NCI-H82 (cell line): ENCODE measurements at places on chromosomes 11 and 22.

GRCh38 chr11:103364687-103365086 lies 255.5 kb downstream of the DYNC2H1 start:
- DNase-seq, result no peak

- no peak for DNase-seq
These were observed 12.9 kb downstream of the ABTB2 start for GRCh38 chr11:34344768-34345539.

DNA sequence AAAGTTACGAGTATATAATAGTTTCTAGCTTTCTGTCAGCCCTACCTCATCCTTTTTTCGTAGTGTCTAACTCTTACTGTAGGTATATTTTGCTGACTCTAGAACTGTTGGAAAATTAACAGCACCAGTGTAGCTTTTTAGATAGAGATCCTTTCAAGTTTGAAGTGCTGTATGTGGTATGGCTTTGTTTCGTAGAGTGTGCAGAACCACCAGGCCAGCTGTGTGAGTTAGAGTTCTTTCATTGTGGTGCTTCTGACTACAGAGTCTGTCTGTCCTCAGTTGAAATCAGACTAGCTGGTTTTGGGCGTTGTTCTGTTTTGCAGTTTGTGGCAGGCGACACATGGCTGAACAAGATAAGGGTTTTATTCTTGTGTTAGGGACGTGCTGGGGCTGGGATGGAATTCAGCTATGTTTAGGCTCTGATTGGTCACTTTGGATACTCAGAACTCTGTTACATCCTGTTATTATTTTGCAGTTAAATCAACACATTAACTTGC lies 3.2 kb downstream of the ARHGEF12 start:
- DNase-seq, result peak; percentile 12

GRCh38 chr11:115848080-115848479 lies 343.9 kb upstream of the CADM1 start:
- peak; percentile 5 for DNase-seq

GRCh38 chr22:28903729-28904128 lies 20.4 kb downstream of the ZNRF3 start:
- DNase-seq, result no peak

DNA sequence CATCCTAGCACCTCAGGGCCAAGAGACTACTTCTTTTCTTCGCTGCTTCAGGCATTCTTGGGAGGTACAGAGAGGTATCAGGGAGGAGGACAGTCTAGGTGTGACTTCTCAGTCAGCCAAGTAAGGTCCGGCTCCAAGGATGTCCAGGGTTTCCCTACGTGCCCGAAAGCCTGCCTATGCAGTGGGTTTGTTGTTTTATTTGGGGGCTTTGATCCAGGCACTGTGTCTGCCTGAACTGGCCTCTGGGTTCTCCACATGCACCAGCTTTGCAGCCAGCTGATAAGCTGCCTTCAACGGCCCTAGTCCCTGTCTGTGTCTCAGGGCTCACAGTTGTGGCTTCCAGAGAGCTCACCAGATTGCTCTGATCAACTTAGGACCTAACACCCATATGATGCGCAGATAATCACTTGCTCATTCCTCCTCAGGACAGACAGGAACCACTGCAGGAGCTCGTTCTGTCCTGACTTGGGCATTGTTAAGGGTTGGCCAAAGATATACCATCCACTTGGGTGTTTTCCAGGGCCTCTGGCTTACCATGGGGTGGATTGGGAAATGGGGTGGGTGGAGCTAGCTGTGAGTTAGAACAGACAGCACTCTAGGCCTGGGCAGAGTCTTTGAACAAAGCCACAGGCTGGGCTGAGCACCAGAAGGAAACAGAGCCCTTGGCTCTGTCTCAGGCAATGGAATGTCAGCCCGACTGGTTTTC lies 45.5 kb upstream of the CRYBB3 start:
- peak; percentile 4 for DNase-seq

DNA sequence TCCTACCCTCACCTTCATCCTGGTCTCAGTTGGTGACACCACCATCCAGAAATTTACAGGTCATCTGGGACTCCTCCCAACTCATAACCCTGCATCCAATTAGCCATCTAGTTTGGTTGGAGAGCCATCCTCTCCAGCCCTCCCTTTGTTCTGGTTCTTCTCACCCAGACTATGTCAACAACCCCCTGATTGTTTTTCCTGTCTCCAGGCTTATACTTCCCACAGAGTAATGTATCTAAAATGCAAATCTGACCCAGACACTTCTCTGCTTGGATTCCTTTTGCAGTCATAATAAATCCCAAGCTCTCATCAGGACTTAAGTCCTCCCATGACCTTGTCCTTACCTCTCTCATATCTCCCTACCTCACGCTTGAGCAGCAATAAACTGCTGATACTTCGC lies 3.0 kb downstream of the TTC12 start:
- no peak for DNase-seq

DNA sequence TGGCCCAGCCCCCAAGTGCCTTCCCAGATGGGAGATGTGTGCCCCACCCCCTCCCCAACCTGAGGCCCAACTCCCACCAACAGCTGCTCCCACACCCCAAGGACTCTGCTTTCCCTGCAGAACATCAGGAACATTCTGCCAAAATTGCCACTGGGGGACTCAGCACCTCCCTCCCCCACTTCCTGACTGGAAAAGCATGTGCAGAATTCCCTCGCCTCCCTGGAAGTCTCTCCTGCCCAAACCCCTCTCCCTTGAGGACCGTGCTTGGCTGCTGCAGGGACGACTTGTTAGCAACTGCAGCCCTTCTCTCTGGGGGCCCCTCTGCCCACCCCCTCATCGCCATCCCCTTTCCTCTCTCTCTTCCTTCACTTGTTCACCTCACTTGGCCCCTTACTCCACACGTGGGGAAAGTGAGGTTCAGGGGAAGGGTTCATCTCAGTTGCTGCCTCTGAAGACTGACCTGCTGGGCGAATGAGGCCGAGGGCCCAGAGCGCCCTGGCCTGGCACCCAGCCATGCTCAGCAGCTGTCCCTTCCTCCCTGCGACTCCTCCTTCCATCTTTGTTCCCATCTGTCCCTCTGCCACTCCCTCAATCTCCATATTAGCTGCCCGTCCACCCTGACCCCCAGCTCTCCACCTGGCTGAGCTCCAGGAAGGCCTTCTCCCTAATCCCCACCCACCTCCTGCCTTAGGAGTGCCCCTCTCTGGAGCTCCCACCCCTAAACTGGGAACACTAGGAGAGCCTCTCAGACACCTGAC lies 105.1 kb downstream of the CHST1 start:
- DNase-seq, result peak; percentile 91

- DNase-seq, result no peak
These were observed 202.9 kb upstream of the LUZP2 start for GRCh38 chr11:24293964-24294363.

- no peak for DNase-seq
These were observed 2.3 kb downstream of the CCDC86 start for GRCh38 chr11:60844045-60844869.

GRCh38 chr11:62909107-62909894 lies 11.9 kb downstream of the CHRM1 start:
- peak; percentile 93 for DNase-seq

GRCh38 chr11:122040464-122040863 lies 75.6 kb downstream of the BLID start:
- DNase-seq, result no peak

GRCh38 chr11:89452780-89453179 lies 38.4 kb downstream of the NOX4 start:
- DNase-seq, result no peak
